ENCODE measurements at places on chromosomes 4 and X.

DNA sequence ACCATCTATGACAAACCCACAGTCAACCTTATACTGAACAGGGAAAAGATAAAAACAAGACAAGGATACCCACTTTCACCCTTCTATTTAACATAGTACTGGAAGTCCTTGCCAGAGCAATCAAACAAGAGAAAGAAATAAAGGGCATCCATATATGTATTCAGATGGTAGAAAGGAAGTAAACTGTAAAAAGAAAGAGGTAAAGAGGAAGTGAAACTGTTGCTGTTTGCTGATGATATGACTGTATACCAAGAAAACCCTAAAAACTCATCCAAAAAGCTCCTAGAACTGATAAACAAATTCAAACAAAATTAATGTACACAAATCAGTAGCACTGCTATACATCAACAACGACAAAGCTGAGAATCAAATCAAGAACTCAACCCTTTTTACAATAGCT is 538.7 kb upstream of the PABPC4L start:
- no peak for DNase-seq

GRCh38 chr4:136709897-136710296 is 822.4 kb downstream of the PCDH18 start:
- no peak for DNase-seq

GRCh38 chr4:138487670-138488069 is 245.5 kb upstream of the SLC7A11 start:
- DNase-seq: no peak

GRCh38 chrX:103818842-103819619 is 13.0 kb downstream of the RAB9B start:
- no peak for DNase-seq

DNA sequence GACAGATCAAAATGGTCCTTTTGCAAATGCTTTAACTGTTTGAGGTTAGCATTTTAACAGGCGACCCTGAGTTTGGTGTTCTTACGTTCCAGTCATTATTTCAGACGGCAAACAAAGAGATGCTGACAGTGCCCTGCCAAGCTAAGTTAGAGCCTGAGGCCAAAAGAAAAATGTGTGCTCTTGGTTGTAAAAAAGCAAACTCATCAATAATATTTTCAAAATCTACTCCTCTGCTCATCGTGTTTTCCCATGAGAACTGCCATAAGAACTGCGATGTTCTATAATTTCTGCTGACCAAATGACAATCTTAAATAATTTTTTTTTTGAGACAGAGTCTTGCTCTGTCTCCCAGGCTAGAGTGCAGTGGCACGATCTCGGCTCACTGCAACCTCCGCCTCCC is 62.7 kb upstream of the BCLAF3 start:
- DNase-seq: no peak

GRCh38 chr4:26859762-26860156 is 882 bp upstream of the STIM2 start:
- no peak for DNase-seq

DNA sequence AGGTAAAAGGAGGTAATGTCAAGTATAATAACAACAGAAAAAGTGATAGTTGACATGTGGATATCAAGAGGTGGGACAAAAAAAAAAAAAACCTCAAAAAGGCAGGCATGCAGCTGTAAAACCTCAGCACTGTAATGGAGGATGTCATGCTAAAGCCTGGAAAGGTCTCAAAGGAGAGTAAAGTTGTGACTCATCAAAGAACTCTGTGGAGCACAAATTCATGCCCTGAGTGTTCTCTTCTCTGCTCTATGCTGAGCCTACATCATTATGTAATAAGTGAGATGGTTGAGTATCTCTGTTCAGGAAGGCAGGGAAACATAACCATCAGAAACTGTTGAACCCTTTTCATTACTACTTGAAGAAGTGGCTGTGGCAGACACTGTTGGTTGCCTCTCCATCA is 597.8 kb downstream of the BCOR start:
- DNase-seq: no peak

DNA sequence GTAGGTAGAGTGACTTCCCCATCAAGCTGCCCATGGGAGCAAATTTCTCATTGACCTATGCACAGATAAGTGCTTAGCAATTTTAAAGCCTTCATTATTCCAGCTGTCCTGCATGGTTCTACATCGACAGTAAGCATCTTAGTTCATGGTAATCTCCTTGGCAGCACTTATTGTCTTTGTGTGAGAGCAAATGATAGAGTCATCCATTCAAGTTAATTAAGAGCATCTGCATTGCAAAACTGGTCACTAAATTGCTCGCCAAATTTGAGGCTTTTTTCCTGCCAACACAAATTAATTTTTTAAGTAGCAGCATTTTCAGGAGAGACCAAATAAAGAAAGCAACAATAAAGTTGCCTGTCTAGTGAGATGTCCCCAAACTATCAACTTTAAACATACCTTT is 76.7 kb downstream of the SH3BGRL start:
- DNase-seq: no peak

- no peak for DNase-seq
Observed at GRCh38 chr4:95594629-95595028, 45.9 kb upstream of the UNC5C start.

DNA sequence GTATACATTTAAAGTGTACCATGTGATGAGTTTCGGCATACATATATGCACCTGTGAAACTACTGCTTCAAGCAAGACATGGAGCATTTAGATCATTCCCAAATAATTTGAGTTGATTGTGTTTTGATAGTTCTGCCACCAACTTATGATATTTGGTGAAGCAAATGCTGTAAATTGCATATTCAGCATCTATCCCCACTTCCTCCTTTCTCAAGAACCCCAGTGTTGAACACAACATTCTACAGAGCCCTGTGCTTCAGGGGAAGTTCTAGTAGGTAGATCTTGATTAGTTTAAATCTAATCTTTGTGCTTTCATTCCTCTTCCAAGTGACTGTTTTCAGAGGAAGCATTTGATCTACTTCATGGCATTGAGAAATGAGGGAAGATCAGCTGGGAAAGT is 5.4 kb upstream of the SHROOM3 start:
- DNase-seq: no peak

GRCh38 chr4:48681856-48682255 is 98.2 kb downstream of the FRYL start:
- DNase-seq: peak; percentile 52
